Progenitor cell of endocrine pancreas (in vitro differentiated cells): ENCODE measurements at places on chromosomes 4 and X. TPM values are rescaled to one million over a fixed set of nuclear protein-coding genes. Genes with fewer than 3 reads are reported as not detected.

- no peak for DNase-seq
Observed at GRCh38 chrX:87110142-87110541, 407.5 kb upstream of the KLHL4 start.

- DNase-seq, result no peak
Observed at GRCh38 chr4:14835708-14836425, 166.4 kb upstream of the CPEB2 start.

GRCh38 chrX:12060489-12061260, 77.6 kb upstream of the FRMPD4 start:
- no peak for DNase-seq

DNA sequence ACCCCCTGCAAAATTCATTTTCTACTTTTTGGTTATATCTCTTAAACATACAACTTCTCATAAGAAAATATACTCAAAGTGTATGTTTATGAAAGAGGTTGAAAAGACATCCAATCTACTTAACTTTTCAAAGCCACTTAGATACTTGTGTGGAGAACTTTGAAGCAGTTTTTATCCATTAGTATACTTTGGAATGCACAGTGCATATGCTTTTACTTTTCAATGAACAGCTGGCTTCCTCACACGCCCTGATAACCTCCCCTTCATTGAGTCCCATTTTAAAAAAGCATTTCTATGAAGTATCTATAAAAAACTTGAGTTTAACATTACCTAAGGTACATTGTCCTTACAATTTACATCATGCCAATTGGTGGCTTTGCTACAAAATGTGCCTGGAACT, 73.8 kb downstream of the VEGFC start:
- DNase-seq, result no peak

SPP1 gene
- 3.7 and 11.1 TPM in 2 replicates for total RNA-seq

TMPRSS11E gene
- 0.12 and 0.13 TPM in 2 replicates for total RNA-seq
